Kidney (tissue), 22 donors: ENCODE measurements at places on chromosomes 3 and 15. TPM values are rescaled to one million over a fixed set of nuclear protein-coding genes. Genes with fewer than 3 reads are reported as not detected.

The GABRG3 gene
- not detected for total RNA-seq

The TMEM212 gene
- total RNA-seq: not detected

The GCSAM gene
- 0.88 TPM for total RNA-seq

The TMEM45A gene
- total RNA-seq: 3.4 TPM

The CCR9 gene
- 0.22 TPM for total RNA-seq

The CFAP92 gene
- total RNA-seq: 0.60 TPM

The CPB1 gene
- total RNA-seq: 0.41 TPM

The GOLGA6L4 gene
- total RNA-seq: 5.6 TPM

The ST8SIA2 gene
- 0.38 TPM for total RNA-seq

GRCh38 chr3:134078169-134078831 is 48.6 kb upstream of the SLCO2A1 start:
- DNase-seq: no peak

GRCh38 chr3:36647423-36647853 is 116.9 kb downstream of the DCLK3 start:
- DNase-seq: no peak

DNA sequence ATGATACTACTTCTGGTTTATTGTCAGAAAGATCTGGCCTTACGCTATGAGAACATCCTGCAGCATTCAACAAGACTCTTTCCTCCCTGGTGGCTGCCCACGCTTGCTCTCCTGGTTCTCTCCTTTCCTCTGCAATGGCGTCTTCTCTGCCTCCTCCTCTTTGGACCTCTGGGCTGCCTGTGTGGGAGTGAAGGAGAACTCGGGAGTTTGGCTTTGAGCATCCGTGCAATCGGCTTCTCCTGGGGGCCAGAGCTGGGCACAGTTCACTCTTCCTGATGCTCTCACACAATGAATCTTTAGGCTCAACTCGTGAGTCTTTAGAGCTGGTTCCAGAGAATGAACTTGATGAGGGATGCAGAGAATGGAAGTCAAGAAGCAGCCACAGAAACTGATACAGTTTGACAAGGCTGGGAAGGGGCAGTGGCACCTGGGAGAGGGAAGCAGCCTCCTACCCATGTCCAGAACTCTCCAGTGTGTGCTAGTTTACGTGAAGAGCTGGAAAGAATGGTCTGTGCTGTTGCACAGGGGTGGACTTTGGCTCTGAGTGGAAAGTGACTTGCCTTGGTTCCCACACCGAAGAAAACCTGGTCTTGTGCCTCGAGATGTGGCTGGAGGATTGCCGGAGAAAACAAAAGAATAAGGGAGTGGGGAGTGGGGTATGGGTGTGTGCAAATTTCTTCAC is 37.9 kb downstream of the RPLP1 start:
- DNase-seq: no peak

- DNase-seq: no peak
Observed at GRCh38 chr15:95591886-95592285, 738.6 kb upstream of the NR2F2 start.

DNA sequence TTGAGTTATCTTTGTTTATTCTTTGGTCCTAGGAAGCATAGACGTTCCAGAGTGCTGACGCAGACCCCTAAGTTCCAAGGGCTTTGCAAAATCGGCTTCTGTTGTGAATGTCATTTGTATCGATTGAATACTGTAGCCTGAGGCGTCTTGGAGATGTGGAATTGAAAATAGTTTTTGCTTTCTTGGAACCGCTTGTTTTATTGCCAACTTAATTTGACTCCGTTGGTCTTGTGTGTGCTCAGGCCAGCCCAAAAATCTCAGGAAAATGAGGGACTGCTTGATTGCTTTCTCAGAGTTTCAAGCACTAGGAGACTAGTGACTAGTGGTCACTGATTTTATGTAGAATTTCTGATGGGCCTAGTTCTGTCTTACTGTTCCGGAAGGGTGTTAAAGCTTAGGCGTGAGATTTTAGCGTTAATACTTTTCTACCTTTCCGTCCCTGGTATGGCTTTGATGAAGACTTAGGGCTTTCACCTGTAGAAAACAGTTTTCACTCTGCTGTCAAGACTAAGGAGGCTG is 263 bp upstream of the UTS2B start:
- no peak for DNase-seq

DNA sequence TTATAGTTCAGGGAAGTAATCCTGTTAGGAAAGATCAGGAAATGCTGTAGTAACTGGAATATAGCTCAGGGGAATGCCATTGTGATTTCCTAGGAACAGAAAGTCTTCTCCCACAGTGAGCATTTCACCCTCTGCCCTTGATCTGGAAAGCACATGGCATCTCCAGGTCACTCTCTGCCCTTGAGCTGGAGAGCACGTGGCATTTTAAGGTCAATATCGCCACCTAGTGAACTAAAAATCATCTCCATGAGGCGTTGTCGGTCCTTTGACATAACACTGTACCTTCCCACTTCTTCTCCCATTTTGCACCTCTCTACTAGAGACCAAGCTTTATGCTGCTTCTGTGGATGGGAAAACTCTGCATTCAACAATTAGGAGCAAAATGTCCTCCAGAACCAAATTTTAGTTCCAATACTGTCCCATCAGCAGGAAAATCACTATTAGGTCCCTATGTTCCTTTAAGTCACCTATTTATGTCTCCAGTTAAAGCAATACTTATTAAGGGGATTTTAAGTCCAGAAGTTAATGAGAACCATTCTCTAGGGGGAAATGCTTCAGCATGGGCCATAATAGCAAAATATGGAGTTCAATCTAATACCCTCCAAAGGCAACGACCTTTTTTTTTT is 54.7 kb upstream of the GK5 start:
- DNase-seq: no peak

DNA sequence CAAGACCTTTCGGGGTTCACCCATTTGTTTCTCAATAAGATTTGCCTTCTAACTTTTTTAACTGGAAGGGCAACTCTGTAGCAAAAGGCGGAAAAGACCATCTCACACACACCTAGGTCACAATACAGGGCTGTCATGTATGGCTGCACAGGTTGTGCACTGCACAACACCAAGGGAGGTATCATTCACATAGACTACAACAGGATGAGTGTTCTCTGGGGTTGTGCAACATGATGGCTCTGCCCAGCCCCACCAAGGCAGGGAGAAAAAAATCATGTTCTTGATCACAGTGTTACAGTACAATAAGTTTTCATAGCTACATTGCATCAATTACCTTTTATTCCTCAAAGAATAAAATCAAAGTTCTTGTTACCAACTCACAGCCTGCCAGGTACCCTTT is 52.8 kb downstream of the ANXA2 start:
- no peak for DNase-seq

- no peak for DNase-seq
Observed at GRCh38 chr15:99361545-99362185, 110.4 kb downstream of the LRRC28 start.
